H1 (cell line): ENCODE measurements at places on chromosomes 11 and 22. TPM values are rescaled to one million over a fixed set of nuclear protein-coding genes. Genes with fewer than 3 reads are reported as not detected.
A peak's percentile ranks its signal among the peaks of the same experiment; 100 is the strongest.

Gene PANX3
- total RNA-seq: not detected in 2 replicates

Gene NEAT1
- total RNA-seq: 10.4 and 10.7 TPM in 2 replicates

DNA sequence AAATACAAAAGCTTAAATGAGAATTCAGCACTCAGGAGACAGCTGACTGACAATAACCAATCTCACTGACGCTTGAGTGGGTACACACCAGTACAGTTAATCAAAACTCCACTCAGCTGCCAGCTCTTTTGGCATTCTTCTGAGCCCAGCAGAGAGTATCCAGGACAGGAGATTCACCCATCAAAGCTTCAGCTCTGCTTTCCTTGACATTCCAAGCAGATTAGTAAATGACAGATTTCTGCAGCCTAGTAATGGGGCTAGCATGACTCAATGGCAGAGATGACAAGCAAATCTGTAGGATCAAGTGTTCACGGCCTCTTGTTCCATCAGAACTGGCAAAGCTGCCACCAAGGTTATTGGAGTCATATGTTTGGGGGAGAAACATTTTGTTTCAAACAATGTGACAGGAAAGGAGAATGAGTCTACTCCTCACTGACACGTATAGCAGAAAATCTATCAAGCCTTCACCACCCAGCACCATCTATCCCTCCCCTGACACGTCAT lies 420.0 kb downstream of the DYNC2H1 start:
- H3K27me3 ChIP-seq: no peaks in the 10 kb centered on the region
- no peak overlapping the region for H3K27ac ChIP-seq
- no peak overlapping the region for H3K4me3 ChIP-seq
- no peaks in the 10 kb centered on the region for H3K4me1 ChIP-seq

GRCh38 chr11:134654161-134654915 lies 242.3 kb upstream of the B3GAT1 start:
- no peak overlapping the region for H3K4me3 ChIP-seq
- peak; percentile 35 for DNase-seq
- no peaks in the 10 kb centered on the region for H3K27me3 ChIP-seq
- H3K36me3 ChIP-seq: no peaks in the 10 kb centered on the region

GRCh38 chr11:86818462-86819192 lies 18.3 kb downstream of the PRSS23 start:
- no peak overlapping the region for H3K4me3 ChIP-seq
- no peaks in the 10 kb centered on the region for H3K4me1 ChIP-seq
- no peaks in the 10 kb centered on the region for H3K36me3 ChIP-seq
- H3K27me3 ChIP-seq: no peaks in the 10 kb centered on the region
- no peak overlapping the region for H3K27ac ChIP-seq

DNA sequence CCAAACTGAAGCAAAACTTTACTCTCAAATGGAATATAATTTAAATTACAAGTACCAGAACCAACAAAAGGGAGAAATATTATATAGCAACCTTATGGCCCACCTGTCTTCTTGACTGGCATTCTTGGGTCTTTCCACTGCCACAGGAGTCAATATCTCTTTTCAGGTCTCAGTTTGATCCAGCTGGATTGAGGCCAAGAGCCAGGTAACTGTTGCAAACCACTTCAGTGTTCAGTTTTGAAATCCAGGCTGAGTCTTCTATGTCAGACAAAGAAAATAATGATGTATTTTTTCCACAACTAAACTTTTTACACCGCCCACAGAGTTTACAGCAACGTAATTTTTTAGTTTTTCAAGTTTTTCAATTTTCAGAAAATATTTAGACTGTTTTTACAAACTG lies 648 bp downstream of the DLG2 start:
- no peaks in the 10 kb centered on the region for H3K27me3 ChIP-seq
- H3K4me3 ChIP-seq: no peak overlapping the region
- DNase-seq: no peak
- peaks cover 2% of the 10 kb centered on the region; the same call in 1 of the 2 replicates for H3K36me3 ChIP-seq

GRCh38 chr22:27164781-27165503 lies 507.6 kb downstream of the MIAT start:
- no peak for DNase-seq
- H3K4me1 ChIP-seq: peaks cover 4% of the 10 kb centered on the region
- H3K27ac ChIP-seq: no peak overlapping the region
- H3K36me3 ChIP-seq: no peaks in the 10 kb centered on the region
- no peaks in the 10 kb centered on the region for H3K27me3 ChIP-seq
- H3K4me3 ChIP-seq: no peak overlapping the region

- no peak overlapping the region for H3K4me3 ChIP-seq
- peaks cover 6% of the 10 kb centered on the region for H3K4me1 ChIP-seq
- no peaks in the 10 kb centered on the region for H3K27me3 ChIP-seq
- no peak for DNase-seq
- H3K36me3 ChIP-seq: no peaks in the 10 kb centered on the region; the same call in 1 of the 2 replicates
- H3K27ac ChIP-seq: no peak overlapping the region
Observed at GRCh38 chr11:115450519-115450918, 53.7 kb downstream of the CADM1 start.

DNA sequence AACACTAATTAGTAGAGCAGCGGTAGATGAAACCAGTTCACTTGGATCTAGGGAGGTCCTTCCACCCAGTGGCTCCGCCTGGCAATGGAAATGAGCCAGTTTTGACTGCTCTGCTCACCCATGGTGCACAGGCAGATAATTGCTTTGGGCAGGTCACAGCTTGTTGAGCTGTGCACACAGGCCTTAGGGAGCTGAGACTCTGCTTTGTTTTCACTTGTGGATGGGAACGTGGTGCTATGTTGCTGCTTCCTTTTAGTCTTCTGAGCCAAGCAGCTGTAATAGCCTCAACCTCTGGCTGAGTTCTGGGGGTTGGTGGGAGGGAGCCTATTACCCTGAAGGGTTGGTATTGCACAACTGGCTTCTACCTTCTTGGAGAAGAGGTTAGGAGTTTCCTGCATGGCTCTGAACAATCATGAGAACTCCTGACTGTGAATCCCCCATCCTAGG lies 262.3 kb upstream of the MTNR1B start:
- no peaks in the 10 kb centered on the region for H3K36me3 ChIP-seq
- H3K4me1 ChIP-seq: no peaks in the 10 kb centered on the region
- no peak overlapping the region for H3K27ac ChIP-seq
- no peak for DNase-seq
- H3K4me3 ChIP-seq: no peak overlapping the region

- H3K36me3 ChIP-seq: no peaks in the 10 kb centered on the region
- no peak overlapping the region for H3K27ac ChIP-seq
- H3K4me3 ChIP-seq: no peak overlapping the region
- H3K27me3 ChIP-seq: peaks cover 98% of the 10 kb centered on the region
Observed at GRCh38 chr11:2142300-2142759, 3.1 kb upstream of the IGF2 start.

DNA sequence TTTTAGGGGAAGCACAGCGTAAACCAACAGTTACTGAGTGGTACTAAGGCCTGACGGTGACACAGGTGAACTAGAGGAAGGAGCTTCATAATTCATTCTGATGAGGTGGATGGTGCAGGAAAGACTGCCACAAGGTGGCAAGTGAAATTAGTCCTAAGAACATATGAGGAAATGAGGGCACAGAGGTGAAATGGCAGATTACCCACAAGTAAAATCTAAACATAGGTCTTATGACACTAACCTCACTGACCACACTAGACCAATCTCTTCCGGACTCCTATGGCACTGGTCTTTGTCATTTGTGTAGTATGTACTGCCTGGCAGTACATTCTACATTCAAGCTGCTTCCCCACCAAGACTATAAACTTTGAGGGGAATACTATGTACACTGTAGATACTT lies 20.2 kb downstream of the GAB2 start:
- H3K36me3 ChIP-seq: no peaks in the 10 kb centered on the region
- no peak for DNase-seq
- no peak overlapping the region for H3K27ac ChIP-seq
- no peak overlapping the region for H3K4me3 ChIP-seq
- peaks cover 6% of the 10 kb centered on the region for H3K4me1 ChIP-seq

DNA sequence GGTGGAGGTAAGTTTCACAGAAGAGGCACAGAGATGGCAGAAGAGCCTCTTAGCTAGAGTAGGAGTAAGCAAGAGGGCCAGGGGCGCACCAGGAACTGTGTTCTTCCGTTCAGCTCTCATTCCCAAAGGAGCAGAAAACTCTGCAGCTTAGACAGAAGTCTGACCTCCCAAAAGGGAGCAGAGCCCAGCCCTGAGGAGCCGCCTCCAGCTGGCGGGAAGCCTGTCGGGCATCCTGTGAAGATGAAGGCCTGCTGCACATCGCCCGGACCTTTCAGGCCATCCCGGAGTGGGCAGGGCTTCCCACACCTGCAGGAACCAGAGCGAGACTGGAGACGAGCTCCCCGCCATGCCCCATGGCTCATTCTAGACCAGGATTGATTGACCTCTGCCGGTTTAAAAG lies 1102.8 kb downstream of the BRD1 start:
- no peaks in the 10 kb centered on the region for H3K36me3 ChIP-seq
- H3K4me3 ChIP-seq: no peak overlapping the region
- H3K4me1 ChIP-seq: no peaks in the 10 kb centered on the region
- no peak for DNase-seq
- no peak overlapping the region for H3K27ac ChIP-seq
- H3K27me3 ChIP-seq: no peaks in the 10 kb centered on the region

DNA sequence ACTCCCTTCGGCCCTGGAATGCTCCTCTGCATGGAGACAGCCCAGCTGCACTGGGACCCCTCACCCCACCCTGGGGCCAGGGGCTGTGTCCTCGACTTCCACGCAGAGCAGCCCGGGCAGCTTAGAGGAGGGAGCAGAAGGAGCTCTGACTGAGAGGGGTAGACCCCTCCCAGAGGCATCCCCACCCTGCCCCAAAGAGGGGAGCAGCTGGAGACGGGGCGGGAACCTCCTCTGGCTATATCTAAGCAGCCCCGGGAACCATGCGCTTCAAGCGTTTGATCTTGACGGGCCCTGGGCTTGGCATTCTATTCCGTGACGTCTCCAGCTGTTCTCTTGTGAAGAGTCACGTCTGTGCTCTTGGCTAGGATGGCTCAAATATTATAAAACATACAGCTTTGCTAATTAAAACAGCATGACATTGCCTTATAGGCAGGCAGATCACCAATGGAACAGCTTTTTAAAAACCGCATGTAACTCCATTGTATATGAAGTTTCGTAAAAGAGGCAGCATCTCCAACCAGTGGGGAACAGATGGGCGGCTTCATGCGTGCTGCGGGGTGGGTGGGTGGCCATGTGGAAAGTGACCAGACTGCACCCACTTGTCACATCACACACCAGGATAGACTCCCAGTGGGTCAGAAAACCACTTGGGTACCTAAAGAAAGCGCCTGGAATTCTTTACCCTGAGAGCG lies 7.7 kb downstream of the KCNQ1 start:
- H3K4me3 ChIP-seq: no peak overlapping the region
- no peaks in the 10 kb centered on the region for H3K36me3 ChIP-seq
- H3K27me3 ChIP-seq: peaks cover 17% of the 10 kb centered on the region
- no peaks in the 10 kb centered on the region for H3K4me1 ChIP-seq
- DNase-seq: no peak

- no peak for DNase-seq
- peaks cover 5% of the 10 kb centered on the region for H3K4me1 ChIP-seq
- H3K27me3 ChIP-seq: no peaks in the 10 kb centered on the region
- no peak overlapping the region for H3K4me3 ChIP-seq
- H3K36me3 ChIP-seq: no peaks in the 10 kb centered on the region
Observed at GRCh38 chr22:24893341-24894070, 53.0 kb downstream of the LHFPL7 start.
